ENCODE measurements at places on chromosomes 13 and 19.

DNA sequence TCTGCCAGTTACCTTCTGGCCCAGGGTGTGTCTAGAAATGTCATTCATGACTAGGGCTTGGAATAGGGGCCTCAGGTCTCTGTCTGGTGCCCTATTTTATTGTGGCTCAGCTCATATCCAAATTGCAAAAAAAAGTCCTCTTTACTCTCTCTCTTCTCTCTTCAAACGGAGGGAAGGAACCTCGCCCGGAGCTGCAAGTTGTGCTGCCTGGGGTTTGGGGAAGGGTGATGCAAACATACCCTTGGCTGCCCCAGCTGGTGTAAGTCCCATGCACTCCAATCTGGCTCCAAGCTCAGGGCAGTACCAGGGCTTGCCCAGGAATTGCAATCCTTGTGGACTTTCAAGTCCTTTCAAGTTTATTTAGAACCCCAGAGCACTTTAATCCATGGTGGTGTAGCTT lies 549.6 kb downstream of the PCDH17 start:
- no peak for DNase-seq

GRCh38 chr19:45629704-45630103 lies 9.5 kb downstream of the EML2 start:
- DNase-seq = no peak

DNA sequence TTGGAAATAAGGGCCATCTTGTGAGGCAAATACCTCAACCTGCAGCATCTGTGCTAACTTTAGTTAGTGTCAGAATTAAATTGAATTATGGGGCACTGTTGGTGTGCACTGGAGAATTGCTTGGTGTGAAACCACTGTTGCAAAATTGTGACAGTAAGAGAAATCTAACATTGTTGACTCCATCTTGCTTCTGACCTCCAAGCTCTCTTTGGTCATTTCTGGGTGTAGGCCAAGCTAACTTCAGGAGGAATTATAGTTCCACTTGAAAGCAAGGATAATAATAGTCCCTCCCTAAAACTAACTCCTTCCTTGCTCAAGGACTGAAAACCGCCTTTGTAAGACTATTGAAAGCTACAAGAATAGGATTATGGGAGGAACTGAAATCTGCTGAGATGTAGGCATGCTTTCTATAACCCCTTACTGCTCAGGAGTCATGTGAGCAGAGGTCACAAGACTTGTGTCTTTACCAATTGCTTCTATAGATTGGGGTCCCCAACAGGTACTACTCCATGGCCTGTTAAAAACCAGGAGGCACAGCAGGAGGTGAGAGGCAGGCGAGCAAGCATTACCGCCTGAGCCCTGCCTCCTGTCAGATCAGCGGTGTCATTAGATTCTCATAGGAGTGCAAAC lies 24.9 kb upstream of the GAS6 start:
- no peak for DNase-seq

GRCh38 chr13:58087566-58087965 lies 456.0 kb downstream of the PCDH17 start:
- DNase-seq = no peak

DNA sequence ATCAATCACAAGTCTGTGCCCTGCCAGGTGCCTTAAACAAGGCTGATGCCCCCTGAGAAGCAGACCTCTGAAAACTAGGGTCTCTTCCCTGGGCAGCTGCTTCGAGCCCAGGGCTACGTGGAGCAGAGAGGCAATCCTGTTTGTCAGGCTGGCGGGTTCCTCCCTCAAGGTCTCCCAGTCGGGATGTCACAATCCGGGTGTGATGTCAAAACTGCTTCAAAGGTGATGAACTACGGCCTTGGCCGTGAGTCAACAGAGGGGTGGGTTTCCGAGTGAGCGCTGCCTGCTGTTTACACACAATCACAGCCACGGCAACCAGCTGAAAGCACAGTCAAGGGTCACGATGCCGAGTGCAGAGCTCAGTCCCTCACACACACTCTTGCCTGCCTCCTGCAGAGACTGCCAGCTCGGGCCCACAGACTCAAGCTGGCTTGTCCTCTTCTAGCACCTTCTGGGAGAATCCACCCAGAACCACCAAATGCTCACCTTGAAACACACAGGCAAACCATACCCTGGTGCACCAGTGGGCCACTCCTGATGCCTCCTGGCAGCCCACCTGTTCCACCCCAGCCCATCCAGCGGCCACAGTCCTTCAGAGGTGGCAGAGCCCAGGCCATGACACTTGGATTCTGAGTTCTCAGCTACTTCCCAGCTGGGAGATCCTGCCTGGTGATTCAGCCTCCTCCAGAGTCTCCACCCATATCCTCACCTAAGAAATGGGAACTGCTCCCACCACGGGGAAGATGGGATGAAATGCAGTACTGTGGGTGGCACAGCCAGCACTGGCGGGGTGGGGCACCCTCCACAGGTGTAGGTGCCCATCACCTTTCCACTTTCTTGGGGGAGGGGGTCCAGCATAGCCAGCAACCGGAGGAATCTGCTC lies 6.8 kb downstream of the ELL start:
- no peak for DNase-seq

DNA sequence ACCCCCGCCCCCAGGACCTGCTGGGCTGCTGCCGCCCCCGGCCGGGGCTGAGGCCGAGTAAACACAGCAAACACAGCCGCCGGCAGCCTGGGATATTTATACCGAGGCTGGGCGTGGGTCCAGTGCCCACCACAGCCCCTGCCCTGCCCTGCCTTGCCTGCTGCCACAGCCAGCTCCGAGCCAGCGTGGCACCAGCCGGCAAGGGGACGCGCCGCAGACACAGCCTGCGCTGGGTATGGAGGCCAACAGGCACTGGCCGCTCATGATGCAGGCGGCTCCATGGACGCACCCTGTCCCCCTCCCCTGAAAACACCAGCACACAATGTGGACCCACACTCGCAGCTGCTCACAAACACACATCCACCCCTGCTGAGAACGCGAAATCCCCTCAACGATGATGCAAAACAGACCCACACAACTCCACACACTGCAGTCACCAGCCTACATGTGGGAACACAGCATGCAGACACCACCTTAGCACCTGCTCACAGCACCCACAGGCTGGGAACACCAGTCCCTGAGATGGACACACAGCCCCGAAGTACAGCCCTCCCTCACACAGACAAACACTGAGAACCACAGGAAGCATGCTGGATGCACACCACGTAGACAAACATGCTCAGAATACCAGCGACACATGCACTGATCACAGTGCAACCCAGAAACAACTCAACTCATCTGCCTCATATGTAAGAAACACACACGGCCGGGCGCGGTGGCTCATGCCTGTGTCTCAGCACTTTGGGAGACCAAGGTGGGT lies 16.2 kb downstream of the CCDC97 start:
- DNase-seq = peak; percentile 77

DNA sequence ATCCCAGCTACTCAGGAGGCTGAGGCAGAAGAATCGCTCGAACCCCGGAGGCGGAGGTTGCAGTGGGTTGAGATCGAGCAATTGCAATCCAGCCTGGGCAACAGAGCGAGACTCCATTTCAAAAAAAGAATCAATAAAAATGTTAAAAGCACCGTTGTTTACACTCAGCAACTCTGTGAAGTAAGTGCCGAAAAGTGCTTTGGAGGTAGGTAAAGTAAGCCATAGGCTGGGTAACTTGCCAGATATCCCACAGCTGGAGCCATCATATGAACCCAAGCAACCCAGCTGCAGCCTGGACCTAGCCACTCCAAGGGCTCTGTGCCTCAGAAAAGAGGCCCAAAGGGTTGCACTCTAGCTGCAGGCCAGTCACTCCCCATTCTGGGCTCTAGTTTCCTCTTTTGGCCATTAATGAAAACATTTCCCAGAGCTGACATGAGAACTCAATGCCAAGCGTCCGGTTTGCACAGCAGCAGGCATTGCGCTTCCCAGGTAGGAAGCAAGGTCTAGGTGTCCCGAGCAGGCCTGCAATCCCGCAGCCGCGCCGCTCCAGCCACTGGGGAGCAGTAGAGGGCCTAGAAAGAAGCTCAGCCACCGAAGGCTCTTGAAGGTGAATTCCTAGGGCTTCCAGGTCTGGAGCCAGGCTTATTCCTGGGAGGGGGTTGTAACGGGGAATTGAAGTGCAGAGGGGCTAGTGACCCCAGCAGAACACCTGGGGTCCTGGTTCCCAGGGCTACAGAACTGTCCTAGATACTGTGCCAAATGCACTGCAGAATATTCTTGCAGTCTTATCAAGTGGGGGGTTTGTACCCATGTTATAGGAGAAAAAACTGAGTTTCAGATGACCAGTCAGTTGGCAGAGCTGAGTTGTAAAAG lies 4.1 kb upstream of the CD79A start:
- DNase-seq = peak; percentile 67

- no peak for DNase-seq
These were observed 2.4 kb upstream of the CHAMP1 start for GRCh38 chr13:114311908-114312307.

- DNase-seq = no peak
These were observed 64.9 kb downstream of the RBM26 start for GRCh38 chr13:79341202-79341601.

- no peak for DNase-seq
These were observed 22.4 kb downstream of the NAXD start for GRCh38 chr13:110637747-110638146.

GRCh38 chr19:42235181-42235580 lies 7.2 kb downstream of the GSK3A start:
- no peak for DNase-seq

DNA sequence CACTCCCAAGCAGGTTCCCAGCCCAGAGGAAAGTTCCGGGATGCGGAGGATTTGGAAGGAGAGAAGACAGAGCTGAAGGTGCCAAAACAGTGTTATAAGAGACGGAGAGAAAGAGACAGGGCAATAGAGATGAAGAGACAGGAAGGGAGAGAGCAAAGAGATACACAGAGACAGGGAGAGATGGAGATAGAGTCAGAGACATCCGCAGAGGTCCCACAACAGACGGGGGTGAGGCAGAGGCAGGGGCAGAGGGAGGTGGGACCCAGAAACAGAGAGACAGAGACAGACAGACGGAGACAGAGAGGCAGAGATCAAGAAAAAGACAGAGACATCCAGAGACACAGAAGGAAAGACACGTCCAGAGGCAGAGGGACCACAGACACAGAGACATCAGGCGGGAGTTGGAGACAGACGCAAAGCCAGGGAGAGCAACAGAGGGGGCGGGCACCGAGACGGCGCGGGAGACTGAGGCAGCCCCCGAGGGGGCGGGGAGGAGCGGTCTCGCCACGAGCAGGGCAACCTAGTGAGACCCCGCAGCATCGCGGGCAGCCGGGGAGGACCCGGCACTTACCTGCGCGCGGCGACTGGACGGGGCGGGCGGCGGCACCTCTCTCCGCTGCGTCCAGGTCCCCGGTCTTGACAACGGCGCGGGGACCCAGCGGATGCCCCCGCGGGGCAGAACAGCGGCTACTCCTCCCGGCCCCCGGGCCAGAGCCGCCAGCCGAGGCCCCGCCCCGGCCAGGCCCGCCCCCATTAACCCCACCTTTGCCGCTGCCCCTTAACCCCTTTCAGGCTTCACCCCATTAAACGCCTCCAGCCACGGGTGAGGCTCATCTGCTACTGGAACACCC lies at the start of gene GPR4:
Gene GPR4, minus strand, starts transcription at position 689 of the 851 bp plus-strand sequence. CDS start 10,346 bp downstream, outside the sequence.
- peak; percentile 50 for DNase-seq

DNA sequence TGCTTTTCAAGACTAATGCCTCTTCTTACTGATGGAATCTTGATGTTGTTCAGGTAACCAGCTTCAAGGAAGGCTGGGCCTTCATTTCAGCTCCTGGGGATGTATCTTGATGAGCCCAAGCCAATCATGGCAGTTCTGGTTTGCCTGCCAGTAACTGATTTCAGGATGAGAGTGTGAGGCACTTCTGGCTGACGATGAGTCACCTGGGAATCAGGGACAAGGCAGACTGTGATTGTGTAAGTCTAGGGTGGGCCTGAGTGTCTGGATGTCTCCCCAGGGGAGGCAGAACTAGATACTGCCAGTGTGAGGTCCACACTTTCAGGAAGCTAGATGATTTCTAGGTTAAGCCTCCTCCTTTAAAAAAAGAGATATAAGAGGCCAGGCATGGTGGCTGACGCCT lies 77.3 kb upstream of the KL start:
- no peak for DNase-seq

GRCh38 chr13:36986462-36987240 lies 12.5 kb downstream of the ALG5 start:
- no peak for DNase-seq

DNA sequence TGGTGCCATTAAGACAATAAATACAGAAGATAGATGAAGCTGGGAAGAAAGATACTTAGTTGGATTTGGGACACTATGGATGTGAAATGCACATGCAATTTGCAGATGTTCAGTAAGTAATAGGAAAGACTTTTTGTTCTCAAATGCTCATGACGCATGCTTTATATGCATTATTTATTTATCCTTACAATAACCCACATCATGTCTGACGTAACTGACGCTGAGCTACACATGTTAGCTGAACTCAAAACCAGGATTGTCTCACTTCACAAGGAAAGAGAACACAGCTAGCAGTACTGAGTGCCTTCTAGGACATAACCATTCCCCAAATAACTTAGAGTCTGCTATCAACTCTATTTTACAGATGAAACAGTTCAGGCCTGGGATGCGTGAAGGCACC lies 463.4 kb downstream of the FGF9 start:
- no peak for DNase-seq

DNA sequence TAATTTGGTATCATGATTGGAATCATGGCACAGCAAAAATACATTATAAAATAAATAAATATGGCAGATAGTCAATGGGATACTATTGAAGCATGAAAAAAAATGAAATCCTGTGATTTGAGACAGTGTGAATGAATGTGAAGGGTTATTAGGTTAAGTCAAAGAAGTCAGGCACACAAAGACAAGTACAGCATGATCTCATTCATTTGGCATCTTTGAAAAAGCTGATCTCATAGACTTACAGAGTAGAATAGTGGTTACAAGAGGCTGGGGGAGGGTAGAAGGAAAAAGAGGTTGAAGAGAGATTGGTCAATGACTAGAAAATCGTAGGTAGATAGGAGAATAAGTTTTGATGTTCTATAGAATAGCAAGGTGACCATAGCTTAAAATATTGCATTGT lies 295.1 kb upstream of the SLITRK5 start:
- DNase-seq = no peak
